ENCODE measurements at places on chromosomes 6 and 20. TPM values are rescaled to one million over a fixed set of nuclear protein-coding genes. Genes with fewer than 3 reads are reported as not detected.

PRPF6 gene
- total RNA-seq: 48.2 TPM

SNAI1 gene
- total RNA-seq: 2.1 TPM

TRIM15 gene
- total RNA-seq: not detected

OTOR gene
- total RNA-seq: not detected

CALHM4 gene
- total RNA-seq: not detected

DCDC2 gene
- 0.14 TPM for total RNA-seq

Measured in placental pericyte (primary cell).